ENCODE measurements at places on chromosomes 16 and 17.

DNA sequence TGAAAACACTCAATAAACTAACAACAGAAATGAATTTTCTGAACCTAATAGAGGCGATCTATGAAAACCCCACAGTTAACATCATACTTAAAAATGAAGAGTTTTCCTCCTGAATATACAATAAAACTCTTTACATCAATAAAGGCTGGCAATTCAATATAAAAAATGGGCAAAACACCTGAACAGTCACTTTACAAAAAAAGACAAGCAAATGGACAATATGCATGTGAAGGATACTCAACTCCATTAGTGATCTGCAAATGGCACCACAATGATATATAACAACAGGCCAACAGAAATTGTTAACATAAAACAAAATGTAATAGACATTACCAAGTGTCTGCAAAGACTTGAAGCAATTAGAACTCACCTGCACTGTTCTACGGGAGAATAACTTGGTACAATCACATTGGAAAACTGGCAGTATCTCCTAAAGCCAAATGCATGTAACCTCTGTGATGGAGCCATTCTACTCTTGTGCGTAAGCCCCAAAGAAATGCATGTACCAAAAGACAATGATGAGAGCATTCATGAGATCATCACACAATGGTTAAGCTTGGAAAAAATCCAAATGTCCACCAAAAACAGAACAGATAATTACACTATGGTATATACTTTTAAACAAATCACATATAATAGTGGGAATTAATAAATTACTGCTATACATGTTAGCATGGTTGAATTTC is 433.4 kb upstream of the MAF start:
- DNase-seq = no peak

GRCh38 chr16:22003195-22003594 is 2.3 kb upstream of the PDZD9 start:
- DNase-seq = no peak

DNA sequence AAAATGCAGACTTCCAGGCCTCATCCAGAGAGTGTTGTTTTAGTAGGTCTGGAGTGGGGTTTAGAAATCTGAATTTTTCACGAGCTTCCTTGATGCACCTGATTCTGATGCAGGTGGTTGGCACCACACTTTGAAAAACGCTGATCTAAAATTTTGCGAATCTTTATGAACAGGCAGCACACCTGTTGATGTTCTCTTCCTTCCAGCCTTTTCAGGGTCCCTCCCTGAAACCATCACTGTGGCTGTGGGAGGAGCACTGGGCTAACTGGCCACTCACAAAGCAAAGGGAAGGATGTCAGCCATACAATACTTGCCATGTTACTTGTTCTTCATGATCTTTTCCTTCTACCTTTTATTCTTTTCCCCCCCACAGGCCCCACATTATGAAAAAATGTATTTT is 14.2 kb downstream of the LDAF1 start:
- no peak for DNase-seq

DNA sequence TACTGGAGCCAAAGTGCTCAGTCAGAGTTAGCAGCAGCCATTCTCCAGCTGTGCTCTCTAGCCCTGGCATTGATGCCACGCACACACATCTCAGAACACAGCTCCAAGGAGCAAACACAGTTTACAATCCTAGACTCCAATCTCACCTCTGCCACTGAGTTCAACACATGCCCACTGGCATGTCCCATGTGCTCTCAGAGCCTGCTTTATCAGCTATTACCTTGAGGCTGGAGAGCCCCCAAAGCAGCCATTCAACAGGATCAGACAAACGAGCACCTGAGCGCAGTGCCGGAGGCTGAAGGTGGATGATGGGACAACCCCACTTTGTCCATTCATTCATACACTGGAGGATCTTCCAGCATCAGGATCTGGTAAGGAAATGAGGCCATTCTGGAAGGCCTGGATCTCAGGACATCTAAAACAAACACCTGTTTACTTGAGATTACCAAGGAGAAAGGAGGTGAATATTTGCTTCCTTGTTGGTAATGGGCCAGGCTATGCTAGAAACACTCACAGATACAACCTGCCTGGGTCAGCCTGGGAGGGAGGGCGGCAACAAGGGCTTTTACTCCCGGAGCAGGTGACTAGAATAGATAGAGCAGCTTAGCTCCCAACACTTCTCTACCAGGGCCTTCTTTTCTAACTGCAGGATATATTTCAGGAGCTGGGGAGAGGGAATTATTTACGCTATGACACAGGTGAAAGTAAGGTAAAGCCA is 25.4 kb downstream of the RANBP10 start:
- no peak for DNase-seq

- DNase-seq = no peak
These were observed 260.8 kb upstream of the ZFHX3 start for GRCh38 chr16:73308771-73309170.

- peak; percentile 82 for DNase-seq
These were observed 10.2 kb upstream of the NFATC3 start for GRCh38 chr16:68074850-68075555.

GRCh38 chr17:45235416-45236281 is 14.0 kb downstream of the FMNL1 start:
- peak; percentile 81 for DNase-seq

Data from CD4-positive, alpha-beta T cell treated with Interleukin-4 for 1 hour (primary cell).